ENCODE measurements at places on chromosomes 11 and 22.

GRCh38 chr11:68325183-68325906, 13.0 kb downstream of the LRP5 start:
- no peak for DNase-seq

DNA sequence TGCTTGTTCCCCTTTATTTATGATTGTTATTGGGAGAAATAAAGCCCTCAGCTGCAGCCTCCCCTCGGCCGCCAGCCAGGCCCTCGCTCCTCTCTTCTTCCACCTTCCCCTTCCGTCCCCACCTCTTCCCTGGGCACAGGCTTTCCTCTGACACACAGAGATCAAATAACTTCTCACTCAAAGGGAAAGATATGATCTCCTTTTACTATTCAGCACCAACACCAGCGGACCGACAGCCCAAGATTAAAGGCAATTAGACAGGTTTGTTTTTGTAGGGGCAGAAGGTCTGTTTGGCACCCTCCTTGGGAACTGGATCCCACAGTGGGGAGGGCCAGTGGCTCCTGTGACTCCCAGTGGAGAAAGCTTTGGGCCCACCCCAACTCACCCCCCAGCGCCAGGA, 23.0 kb downstream of the NECTIN1 start:
- DNase-seq: no peak

DNA sequence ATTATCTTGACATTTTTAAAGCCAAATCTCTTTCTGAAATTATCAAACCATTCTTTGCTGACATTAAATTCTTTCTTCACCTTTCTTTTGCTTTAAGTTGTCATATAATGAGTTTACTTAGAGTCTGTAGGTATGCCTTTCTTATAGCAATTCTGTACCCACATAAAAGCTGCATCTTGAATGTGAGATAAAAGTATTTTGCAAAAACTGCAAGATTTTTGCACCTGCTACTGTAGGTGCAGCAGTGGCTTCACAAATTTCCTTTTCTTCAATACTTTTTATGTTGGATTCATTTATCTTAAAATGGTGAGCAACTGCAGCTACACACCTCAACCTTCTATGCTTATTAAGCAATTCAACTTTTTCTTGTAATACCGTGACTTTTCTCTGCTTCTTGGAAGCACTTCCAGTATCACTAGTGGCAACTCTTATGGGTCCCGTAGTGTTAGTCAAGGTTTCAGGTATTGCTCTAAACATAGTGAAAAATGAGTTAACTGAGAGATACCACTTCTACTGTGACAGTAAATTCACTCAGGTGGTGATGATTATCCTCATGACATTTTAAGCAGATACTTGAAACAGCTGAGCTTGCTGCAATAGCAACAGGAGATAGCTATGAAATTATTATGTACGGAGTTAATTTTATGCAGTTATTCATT, 18.8 kb downstream of the ZFP91 start:
- no peak for DNase-seq

GRCh38 chr11:42960521-42961088, 351.2 kb upstream of the API5 start:
- no peak for DNase-seq

DNA sequence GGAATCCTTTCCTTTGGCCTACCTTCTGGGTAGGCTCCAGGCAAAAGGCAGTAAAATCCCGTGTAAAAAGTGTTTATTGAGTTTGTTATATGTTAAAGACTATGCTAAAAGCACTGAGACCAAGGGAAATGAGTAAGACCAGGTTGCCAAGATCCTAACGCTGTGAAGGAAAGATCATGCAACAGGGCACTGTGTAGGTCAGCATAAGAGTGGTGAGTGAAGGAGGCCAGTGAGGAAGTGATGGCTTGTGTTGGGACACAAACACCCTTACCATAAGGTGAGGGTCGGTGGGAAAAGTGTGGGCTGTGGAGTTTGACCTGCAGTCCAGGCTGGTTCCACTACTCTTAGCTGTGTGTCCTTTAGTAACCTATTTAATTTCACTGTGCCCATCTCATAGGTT, 202.1 kb downstream of the DBX1 start:
- DNase-seq: no peak

- no peak for DNase-seq
Measured at GRCh38 chr11:26830757-26831156, 108.9 kb upstream of the SLC5A12 start.

DNA sequence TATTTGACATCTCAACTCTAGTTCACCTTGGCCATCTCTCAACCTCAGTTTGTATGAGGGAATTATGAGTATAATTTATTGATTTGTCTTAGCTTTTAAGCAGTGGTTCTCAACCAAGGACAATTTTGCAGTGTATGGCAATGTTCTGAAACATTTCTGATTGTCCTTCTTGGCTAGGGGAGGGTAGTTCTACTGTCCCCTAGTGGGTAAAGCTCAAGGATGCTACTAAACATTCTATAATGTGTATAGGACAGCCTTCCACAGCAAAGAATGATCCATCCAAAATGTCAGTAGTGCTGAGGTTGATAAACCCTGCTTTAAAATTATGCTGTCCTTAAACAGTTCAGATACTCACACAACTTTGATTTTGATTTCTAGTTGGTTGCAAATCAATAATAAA, 78.1 kb upstream of the ALKBH3 start:
- no peak for DNase-seq

DNA sequence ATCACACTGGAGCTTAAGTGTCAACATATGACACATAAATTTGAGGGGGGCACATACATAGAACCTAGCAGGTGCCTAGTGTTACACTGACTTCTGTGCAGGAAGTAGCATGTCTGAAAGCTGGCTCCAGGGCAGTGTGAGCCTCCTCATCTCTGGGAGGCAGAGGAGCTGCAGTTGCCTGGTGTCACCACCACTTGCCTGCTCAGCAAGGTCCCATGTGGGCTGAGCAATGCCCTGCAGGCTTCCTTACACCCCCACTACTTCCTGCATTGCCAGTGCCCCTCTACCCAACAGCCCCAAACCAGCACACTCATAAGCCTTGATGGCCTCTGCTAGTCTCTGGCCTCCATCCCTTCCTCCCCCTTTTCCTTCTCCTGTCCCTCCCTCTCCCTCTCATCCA, 165.8 kb downstream of the BUD13 start:
- no peak for DNase-seq

DNA sequence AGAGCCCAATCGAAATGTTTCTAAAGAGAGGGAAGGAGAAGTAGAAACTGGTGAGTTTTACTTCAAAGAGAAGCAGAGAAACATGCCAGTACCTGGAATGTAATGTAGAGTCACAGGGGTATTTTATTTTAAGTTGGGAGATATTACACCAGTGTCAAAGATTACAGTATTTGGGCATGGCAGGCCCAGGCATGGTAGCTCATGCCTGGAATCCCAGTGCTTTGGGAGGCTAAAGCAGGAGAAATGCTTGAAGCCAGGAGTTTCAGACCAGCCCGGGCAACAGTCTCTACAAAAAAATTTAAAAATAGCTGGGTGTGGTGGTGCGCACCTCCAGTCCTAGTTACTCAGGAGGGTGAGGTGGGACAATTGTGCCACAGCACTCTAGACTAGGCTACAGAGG, 2.7 kb downstream of the SYCE3 start:
- no peak for DNase-seq

DNA sequence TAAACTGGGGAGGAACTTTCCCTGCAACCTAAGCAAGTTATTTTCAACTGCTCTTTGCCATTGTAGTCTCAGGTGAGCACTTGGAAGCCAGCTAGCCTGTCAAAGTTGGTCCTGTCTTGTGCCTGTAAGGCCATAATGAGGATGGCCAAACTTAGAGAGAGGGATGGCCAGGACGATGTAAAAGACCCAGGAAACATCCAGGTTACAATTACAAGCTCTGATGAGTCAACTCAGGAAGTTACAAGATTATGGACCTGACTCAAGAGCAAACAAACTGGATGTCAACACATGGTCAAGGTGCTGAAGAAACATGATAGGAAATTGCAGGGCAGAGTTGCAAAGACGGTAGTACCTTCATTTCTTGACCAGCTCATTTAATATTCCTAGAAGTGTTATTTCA, 1.6 kb downstream of the GTPBP1 start:
- no peak for DNase-seq

DNA sequence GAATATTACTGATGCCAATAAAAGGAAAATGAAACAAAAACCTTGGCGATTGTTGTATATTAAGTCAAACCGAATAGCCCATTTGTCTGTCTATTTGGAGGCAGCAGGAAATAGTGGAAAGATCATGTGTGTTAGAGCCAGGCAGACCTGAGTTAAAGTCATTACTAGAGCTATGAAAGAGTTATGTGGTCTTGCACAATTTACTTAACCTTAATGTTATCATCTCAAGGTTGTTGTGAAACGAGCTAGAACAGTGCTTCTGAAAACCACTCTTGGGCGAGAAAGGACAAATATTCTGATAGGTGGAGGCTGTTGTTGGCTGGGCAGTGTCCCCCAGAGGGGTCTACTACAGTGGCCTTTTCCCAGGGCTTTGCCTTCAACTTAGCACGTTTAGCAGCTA, 60.0 kb upstream of the NUP160 start:
- DNase-seq: no peak

- DNase-seq: no peak
Measured at GRCh38 chr22:32222991-32223390, 18.1 kb upstream of the RFPL2 start.

DNA sequence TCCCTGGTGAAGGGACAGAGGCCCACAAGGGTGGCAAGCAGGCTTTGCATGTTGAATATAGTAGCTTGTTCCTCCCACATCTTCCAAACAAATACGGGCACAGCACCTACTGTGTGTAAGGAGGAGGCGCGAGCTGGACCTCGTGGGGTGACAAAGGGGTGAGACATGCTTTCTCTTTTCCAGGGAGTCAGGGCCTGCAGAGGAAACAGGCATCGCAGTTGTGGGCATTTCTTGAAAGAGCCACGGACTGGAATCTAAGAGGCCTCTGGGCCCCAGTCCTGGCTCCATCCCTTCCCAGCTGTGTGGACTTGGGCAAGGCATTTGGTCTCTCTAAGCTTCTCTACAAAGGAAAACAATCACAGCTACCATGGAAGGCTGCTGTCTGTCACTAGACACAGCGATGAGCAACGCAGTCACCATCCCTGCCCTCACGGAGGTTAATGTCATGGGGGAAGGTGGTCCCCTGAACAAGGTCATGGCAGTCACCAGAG, 13.0 kb upstream of the CDC42EP1 start:
- no peak for DNase-seq

DNA sequence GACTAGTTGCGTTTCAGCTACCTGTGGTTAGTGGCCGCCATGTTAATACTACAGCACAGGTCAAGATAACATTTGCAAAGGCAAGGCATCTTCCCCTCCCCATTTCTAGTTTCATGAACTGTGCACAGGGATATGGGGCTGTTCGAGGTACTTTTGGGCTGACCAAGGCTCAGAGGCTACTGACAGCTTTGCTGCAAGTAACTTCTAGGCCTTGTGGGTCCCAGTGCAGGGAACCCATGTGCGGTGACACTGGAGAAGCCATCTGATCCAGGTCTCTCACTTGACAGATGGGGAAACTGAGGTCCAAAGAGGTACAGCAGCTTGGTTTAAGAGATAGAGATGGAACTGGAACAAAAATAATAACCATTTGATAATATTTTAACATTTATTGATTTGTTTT, 13.6 kb downstream of the TIMP3 start:
- no peak for DNase-seq

DNA sequence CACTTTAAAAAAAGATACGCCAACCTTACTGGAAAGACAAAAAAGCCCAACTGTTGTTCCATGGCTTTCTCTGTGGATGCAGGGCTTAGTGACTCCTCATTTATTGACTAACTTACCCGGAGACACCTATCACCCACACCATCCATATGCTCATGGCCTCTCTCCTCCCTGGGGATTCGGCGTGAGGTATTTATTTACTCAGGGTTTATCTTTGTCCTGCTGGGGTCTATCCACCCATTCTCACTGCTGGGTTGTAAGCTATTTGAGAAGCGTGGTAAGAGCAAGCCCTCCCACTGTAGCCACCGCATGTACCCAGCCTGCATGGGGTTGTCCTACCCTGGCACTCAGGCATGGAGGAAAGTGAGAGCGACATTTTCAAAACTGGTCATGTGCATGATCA, 93.6 kb downstream of the NELL1 start:
- DNase-seq: no peak

- no peak for DNase-seq
Measured at GRCh38 chr11:8242499-8243280, 21.0 kb downstream of the LMO1 start.

GRCh38 chr11:57313788-57314135, 11.0 kb downstream of the TNKS1BP1 start:
- DNase-seq: no peak

DNA sequence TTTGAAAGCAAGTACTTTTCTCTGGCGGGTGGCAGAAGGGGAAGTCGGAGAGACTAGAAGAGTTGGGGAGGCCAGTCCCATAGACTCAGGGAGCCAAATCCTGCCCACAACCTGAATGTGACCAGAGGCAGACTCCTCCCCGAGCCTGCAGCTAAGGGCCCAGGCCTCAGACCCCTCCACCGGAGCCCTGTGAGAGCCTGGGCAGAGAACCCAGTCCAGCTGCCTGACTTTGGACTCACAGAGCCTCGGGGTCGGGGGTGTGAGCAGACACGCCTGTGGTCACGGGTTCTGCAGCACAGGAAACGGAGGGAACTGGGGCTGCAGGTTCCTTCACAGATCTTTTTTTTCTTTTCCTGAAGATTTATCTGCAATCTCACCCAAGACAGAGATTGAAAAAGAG, 312.3 kb downstream of the CTTN start:
- no peak for DNase-seq

DNA sequence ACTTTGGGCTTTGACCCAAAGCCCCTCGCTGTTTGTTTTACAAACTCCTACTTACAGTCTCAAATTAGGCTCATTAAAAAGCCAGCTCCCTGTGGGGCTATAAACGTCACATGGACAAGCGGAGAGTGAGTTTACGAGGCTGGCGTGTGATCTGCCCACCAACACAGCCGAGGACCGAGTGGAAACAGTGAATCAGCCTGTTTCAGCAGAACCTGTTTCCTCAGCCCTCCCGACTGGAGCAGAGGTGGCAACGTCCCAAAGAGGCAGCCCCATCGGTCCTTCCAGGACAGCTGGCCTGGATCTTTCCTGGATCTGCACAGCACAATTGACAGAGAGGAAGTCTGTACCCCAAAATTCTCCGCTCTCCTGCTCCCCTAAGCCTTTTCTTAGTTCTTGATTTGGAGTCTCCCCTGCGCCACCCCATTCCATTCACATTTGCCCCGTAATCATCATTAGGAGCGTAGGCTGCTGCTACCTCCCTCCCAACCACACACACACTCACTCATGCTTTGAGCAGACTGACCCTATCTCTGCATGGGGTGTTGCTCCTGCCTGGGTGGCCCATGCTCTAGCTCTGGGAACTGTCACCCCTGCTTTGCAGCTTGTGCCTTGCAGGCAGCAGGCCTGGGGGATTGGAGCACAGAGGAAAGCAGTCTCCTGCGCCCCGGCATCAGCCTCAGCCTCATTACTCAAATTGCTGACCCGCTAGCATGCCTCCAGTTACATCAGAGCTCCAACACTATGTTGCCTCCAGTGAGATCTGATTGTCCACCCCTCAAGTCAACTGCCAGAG, 117.8 kb downstream of the NAT10 start:
- no peak for DNase-seq

- DNase-seq: no peak
Measured at GRCh38 chr22:30028731-30029130, 51.5 kb upstream of the HORMAD2 start.

All from CD8-positive, alpha-beta memory T cell (primary cell).